ENCODE measurements at places on chromosomes 6 and 20. TPM values are rescaled to one million over a fixed set of nuclear protein-coding genes. Genes with fewer than 3 reads are reported as not detected.

DNA sequence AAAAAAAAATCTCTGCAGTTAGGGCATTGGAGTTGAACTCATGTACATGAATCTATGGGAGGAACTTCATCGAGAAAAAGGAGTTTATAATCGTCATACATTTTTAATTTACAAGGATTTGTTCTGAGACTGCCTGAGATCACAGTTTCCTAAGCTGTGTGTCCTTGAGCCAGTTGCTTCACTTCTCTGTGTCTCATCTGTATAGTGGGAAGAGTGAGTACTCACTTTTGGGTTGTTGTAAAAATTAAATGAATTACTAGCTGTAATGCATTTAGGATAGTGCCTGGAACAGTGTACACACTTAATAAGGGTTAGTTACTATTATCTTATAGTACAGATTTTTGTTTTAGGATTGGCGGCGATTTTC lies 42.5 kb downstream of the EYA2 start:
- no peaks in the 10 kb centered on the region for H3K4me1 ChIP-seq
- H3K27ac ChIP-seq, result no peak overlapping the region
- no peak for DNase-seq
- H3K4me3 ChIP-seq, result no peak overlapping the region
- no peaks in the 10 kb centered on the region for H3K27me3 ChIP-seq

DNA sequence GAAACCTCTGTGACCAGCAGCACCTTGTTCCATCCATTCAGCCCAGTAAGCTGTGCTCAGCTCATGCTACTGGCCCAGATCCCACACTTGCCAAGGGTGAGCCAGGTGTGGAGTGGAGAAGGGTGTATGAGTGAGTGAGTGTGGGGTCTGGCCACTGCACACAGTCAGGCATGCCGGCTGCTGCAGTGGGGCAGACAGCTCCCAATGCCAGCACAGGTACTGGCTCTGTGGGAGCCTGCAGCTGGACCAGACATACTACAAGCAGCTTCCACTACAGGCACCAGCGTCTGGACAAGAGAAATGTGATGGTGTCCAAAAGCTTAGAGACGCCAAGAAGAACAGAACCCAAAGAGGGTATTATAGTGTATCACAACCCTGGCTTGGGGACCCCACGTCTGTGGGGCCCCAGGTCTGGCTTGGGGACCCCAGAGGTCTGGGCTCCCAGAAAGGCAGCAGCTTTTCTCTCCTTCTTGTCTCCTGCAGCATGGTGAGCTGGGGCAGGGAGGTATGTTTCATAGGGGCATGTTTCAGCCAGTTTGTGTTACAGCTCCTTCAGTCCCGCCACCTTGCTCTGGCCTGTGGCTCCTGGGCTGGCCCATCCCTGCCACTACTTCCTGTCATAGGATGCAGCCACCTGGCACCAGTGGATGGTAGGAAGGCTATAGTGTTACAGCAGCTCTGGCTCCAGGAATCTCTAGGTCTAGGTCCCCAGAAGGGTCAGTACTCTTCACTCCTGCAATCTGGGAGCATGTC lies 152.4 kb upstream of the HSF2 start:
- DNase-seq, result no peak
- H3K4me3 ChIP-seq, result no peak overlapping the region
- H3K27me3 ChIP-seq, result no peaks in the 10 kb centered on the region
- no peak overlapping the region for H3K27ac ChIP-seq

DNA sequence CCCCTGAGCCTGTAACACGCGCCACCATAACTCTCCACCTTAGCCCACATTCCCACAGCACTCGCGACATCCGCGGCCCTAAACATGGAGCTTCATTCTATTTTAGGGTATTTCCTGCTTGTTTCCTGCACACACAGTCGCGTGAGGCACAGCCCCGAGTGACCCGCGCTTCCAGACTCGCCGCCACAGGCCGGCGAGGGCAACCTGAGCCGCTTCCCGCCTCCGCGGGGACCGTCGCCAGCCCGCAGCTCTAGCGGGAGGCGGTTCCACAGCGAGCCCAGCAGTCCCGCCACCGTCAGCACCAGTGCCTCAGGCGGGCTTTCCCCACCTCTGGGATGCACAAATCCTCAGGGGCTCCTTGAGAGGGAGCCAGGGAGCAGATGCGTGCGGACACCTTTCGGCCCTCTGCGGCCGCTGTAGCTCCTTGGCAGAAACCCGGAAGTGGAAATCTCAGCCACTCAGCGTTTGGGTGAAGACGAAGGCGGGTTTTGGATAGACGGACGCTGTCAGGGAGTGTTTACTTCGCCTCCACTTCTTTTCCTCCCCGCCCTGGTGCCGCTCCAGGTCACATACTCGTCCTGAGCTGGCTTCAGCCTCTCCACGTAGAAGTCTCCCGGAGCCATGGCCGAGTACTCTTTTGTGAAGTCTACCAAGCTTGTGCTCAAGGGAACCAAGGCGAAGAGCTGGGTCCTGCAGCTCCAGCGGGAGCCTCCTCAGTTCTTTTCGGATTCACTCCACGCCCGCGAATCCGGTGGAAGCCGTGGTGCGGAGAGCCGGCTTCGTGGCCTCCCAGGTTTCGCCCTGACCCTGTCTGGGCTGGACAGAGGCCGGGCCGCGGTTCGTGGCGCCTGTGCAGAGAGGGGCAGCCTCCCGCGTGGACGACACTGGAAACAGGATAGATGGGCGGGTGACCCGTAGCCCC lies 2177.4 kb upstream of the DEFB115 start:
- H3K4me3 ChIP-seq, result peak overlapping the region; percentile 35
- H3K27ac ChIP-seq, result no peak overlapping the region
- no peaks in the 10 kb centered on the region for H3K4me1 ChIP-seq
- peak; percentile 60 for DNase-seq
- no peaks in the 10 kb centered on the region for H3K36me3 ChIP-seq

DNA sequence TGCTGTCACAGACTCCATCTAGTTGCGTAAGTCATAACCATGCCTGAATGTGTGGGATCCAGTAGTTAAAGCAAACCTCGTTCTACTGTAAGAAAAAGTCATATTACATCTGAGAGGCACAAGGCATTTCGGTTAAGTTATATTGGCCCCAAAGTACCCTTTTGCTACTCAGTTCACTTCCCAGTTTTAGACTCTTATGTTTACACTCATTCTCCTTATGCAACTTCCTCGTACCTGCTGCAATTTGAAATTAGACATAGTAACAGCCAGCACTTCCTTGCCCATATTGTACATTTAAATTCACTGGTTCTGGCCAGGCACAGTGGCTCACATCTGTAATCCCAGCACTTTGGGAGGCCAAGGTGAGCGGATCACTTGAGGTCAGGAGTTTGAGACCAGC lies 37.0 kb downstream of the PEX7 start:
- H3K36me3 ChIP-seq, result no peaks in the 10 kb centered on the region
- H3K27ac ChIP-seq, result no peak overlapping the region
- H3K4me1 ChIP-seq, result no peaks in the 10 kb centered on the region
- no peak overlapping the region for H3K4me3 ChIP-seq
- no peaks in the 10 kb centered on the region for H3K27me3 ChIP-seq
- no peak for DNase-seq

GRCh38 chr6:37396571-37397180 lies 36.3 kb upstream of the CMTR1 start:
- H3K4me3 ChIP-seq, result no peak overlapping the region
- H3K27me3 ChIP-seq, result no peaks in the 10 kb centered on the region
- no peaks in the 10 kb centered on the region for H3K36me3 ChIP-seq
- no peaks in the 10 kb centered on the region for H3K4me1 ChIP-seq
- no peak overlapping the region for H3K27ac ChIP-seq
- DNase-seq, result no peak

- DNase-seq, result no peak
- H3K4me3 ChIP-seq, result no peak overlapping the region
These were observed 102.7 kb upstream of the TOP1 start for GRCh38 chr20:40925829-40926510.

DNA sequence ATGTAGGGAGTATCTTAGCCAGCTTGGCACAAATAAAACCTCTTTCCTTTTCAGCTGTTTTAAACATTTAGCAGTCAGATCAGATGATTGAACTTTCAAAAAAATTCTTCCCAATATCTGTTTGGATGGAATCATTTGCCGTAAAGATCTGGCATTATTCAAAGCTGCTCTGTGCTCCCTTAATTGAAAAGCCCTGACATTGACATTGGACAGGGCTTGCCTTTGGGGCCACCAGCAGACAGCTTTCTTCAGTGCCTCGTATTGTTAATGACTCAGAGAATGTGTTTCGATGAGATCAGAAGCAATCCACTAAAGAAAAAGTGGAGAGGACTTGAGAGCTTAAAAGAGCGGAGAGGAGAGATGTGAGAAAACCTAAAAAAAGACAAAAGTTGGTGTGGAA lies 343.5 kb downstream of the NRN1 start:
- no peak for DNase-seq
- no peak overlapping the region for H3K4me3 ChIP-seq
- H3K36me3 ChIP-seq, result no peaks in the 10 kb centered on the region
- no peaks in the 10 kb centered on the region for H3K4me1 ChIP-seq
- H3K27ac ChIP-seq, result no peak overlapping the region
- no peaks in the 10 kb centered on the region for H3K27me3 ChIP-seq

- H3K4me3 ChIP-seq, result no peak overlapping the region
- H3K27me3 ChIP-seq, result no peaks in the 10 kb centered on the region
- H3K27ac ChIP-seq, result no peak overlapping the region
These were observed 57.9 kb downstream of the SAMD5 start for GRCh38 chr6:147566244-147566898.

DNA sequence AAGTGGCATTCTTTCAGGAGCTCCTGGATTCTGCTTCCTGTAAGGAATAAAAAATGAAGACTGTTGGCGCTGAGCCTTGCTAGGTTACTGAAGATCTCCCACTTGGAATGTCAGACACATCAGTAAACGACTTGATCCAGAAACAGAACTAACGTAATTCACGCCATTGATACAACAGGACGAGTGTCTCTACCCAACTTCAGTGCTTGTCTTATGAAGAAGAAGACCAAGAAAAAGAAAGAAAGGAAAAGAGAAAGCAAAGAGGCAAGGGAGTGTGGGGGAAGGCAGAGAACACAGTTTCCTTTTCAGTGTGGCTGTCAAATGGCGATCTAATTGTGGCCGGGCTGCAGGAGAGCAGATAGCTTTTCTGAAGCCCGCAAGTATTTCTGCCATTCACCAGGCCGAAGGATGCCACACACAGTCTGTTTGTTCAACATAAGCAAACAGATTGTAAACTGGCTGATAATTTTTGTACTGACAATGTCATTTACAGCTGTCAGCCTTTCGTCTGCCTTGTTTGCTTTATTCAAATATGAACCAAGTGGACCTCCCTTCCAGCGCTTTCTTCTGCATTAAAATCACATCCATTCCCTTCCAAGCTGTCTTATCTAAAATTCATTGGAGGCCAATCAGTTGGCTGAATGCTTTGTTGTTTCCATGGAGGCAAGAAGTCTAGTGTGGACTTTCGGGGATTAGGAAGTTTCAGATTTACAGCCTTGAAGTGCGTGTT lies 180.6 kb downstream of the FOXA2 start:
- no peaks in the 10 kb centered on the region for H3K27me3 ChIP-seq
- H3K36me3 ChIP-seq, result no peaks in the 10 kb centered on the region
- DNase-seq, result no peak
- peak overlapping the region; percentile 27 for H3K4me3 ChIP-seq

DNA sequence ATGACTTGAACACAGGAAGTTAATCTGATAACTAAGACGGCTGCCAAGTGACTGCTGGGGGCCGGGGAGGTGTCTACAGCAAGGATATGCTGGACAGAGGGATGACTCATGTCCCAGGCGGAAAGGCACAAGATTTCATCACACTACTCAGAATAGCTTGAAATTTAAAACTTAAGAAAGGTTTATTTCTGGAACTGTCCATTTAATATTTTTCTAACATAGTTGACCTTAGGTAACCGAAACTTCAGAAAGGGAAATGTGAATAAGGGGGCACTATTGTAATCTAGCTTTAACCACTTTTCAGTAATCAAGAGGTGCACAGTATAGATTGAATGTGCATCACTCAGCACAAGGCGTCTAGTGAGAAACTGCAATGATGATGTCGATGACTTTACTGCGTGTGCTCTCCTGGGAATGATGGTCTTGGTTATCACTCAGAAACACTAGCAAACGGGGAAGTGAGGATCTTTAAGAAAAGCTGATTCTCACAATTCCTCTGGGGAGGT lies 171.5 kb downstream of the QKI start:
- no peaks in the 10 kb centered on the region for H3K27me3 ChIP-seq
- DNase-seq, result peak; percentile 65
- no peak overlapping the region for H3K4me3 ChIP-seq
- H3K36me3 ChIP-seq, result no peaks in the 10 kb centered on the region

GRCh38 chr20:63898882-63899558 lies 4.1 kb downstream of the DNAJC5 start:
- no peak overlapping the region for H3K4me3 ChIP-seq
- H3K36me3 ChIP-seq, result no peaks in the 10 kb centered on the region
- no peaks in the 10 kb centered on the region for H3K27me3 ChIP-seq
- H3K4me1 ChIP-seq, result no peaks in the 10 kb centered on the region
- no peak overlapping the region for H3K27ac ChIP-seq

- no peaks in the 10 kb centered on the region for H3K4me1 ChIP-seq
- no peaks in the 10 kb centered on the region for H3K27me3 ChIP-seq
- peaks cover 7% of the 10 kb centered on the region for H3K36me3 ChIP-seq
- DNase-seq, result no peak
These were observed 11.5 kb downstream of the GNL1 start for GRCh38 chr6:30544666-30545272.

GRCh38 chr20:40652441-40652987 lies 36.5 kb downstream of the MAFB start:
- DNase-seq, result no peak
- no peak overlapping the region for H3K4me3 ChIP-seq
- no peaks in the 10 kb centered on the region for H3K36me3 ChIP-seq
- peaks cover 10% of the 10 kb centered on the region for H3K4me1 ChIP-seq
- H3K27me3 ChIP-seq, result no peaks in the 10 kb centered on the region

- peak overlapping the region; percentile 8 for H3K27ac ChIP-seq
- no peak overlapping the region for H3K4me3 ChIP-seq
- no peak for DNase-seq
- no peaks in the 10 kb centered on the region for H3K27me3 ChIP-seq
These were observed 26.0 kb upstream of the C6orf62 start for GRCh38 chr6:24744911-24745310.

DNA sequence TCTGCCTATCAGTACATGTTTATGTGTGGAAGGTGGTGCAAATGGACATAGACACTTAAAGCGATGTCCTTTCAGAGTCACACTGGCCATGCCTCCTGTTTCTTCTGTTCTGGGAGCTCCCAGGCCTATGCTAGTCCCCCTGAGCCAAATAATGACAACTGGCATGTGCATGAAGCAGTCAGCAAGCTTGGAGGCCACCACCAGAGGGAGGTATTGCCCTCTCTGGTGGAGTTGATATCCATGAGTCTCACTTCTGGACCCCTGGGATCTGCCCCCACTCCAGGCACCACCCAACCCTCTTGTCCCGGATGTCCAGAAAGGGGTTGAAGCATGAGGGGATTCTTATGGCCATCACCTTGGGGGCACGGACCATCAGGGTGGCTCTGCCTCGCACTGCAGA lies 172.2 kb downstream of the AIG1 start:
- no peaks in the 10 kb centered on the region for H3K36me3 ChIP-seq
- no peak for DNase-seq
- H3K4me1 ChIP-seq, result no peaks in the 10 kb centered on the region

- no peaks in the 10 kb centered on the region for H3K27me3 ChIP-seq
- H3K4me1 ChIP-seq, result no peaks in the 10 kb centered on the region
- H3K27ac ChIP-seq, result no peak overlapping the region
- peaks cover 6% of the 10 kb centered on the region for H3K36me3 ChIP-seq
- no peak for DNase-seq
These were observed 21.7 kb downstream of the UCKL1 start for GRCh38 chr20:63934271-63935068.

The BPIFB2 gene
- total RNA-seq, result not detected

The TTLL9 gene
- not detected for total RNA-seq

The SMLR1 gene
- total RNA-seq, result 15.3 TPM

The C6orf141 gene
- total RNA-seq, result 0.46 TPM

The RIMS4 gene
- not detected for total RNA-seq

All from right lobe of liver (tissue), 6 donors.